ENCODE measurements at places on chromosomes 2 and 18.

GRCh38 chr18:26468931-26469340 is 79.4 kb downstream of the KCTD1 start:
- no peak for DNase-seq

GRCh38 chr2:128765811-128766210 is 447.1 kb upstream of the HS6ST1 start:
- no peak for DNase-seq

- DNase-seq = no peak
Observed at GRCh38 chr2:223943135-223943534, 2.0 kb downstream of the WDFY1 start.

DNA sequence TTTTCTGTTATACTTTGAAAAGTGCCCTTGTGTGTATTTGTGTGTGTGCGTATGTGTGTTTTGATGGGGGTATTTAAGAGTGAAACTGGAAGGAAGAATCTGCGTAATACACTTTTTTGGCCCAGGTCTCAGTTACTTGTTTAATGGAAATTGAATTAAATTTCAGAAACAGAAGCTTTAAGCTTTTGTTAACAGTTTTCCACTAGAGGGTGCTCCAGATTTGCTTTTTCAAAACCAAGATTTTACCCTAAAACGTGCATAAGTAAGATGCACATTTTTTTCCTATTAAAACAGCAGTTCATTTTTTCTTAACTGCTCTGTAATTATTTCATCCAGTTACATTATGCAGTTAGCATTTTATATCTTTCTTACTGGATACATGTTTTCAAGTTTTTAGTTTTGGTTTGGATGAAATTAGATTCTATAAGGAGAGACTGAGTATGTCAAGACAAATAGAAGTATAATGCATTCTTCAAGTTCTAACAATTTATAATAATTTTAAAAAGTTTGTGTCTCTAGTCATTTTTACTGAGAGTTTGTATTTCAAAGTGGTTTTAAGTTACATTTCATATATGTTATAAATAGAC is 97.2 kb downstream of the PIK3C3 start:
- no peak for DNase-seq

DNA sequence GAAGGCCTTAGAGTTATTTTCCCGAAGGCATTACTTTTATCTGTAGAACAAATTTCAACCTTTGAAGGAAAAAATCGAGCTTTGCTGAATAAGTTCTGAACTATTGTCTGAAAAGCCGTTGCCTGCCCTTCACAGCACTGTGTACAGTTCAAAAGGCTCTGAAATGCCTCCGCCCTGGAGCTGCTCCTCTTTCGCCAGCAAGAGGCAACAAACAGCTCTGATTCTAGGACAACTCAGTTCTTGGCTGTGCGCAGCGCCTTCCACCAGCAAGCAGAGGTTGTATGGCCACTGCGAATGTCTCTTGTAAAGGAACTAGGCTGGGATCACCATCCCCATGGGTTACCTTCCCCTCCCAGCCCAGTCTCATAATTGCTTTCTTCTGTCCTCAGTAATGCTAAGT is 308.5 kb downstream of the GBX2 start:
- DNase-seq = no peak

GRCh38 chr2:65075605-65076344 is 19.6 kb downstream of the CEP68 start:
- peak; percentile 39 for DNase-seq

DNA sequence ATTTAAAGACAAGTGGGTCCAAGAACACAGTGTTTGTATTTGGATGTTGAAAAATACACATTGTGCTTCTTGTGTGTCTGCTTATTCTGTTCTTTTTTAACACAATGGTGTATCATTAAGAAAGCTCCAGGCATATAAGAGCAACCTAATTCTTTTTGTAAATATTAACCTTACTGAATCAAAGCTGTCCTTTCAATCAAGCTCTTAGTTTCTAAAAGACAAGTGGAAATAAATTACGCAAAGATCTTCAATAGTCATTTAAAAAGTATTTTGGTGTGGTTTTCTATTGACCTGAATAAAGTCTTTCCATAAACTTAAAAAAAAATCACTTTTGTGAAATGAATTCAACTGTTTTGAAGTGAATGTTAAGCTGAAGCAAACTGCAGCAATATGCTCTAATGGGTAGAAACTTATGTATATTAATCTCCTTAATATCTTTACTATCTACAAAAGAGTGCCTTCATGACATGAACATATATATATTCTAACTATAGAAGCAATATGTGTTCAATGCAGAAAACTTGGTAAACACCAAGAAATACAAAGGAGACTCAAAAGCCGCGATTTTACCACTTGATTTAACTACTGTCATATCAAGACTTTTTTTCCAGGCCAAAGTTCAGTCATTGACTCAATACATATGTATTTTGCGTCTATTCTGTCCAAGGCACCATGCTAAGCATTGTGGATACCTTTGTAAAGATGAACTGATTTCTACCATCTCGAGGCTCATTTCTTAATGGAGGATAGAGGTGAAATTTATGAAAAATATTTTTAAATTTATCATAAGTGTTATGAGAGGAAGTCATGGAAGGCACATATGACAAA is 97.7 kb downstream of the ARHGAP15 start:
- DNase-seq = no peak

GRCh38 chr2:189719571-189719970 is 43.0 kb downstream of the OSGEPL1 start:
- DNase-seq = no peak

DNA sequence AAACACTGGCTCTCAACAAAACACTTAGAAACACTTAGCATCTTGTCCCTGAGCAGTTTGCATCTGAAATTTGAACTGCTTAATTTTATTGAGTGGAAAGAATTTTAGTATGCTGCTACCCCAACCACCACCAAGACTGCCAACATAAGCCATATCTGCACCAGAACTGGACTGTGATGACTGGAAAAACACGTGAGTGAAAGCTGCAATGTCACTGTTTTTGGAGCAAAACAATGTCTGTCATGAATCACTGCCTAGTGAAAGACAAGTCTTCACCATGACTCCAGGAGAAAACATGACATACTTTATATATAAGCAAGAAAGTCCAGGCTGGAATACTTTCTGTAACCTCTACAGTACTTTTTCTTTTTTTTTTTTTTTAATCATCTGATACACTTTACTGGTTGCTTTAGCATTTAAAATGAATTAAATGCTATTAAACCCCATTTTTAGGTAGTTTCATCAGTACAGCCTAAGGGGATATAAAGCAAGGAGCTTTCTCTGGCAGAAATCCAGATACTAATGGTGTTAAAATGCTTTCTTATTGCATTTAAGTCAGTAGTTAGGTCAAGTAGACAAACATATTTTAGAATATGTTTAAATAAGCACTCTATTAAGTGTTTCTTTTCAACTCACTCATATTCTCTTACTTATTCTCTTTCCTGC is 2129.4 kb upstream of the PIK3C3 start:
- no peak for DNase-seq

- no peak for DNase-seq
Observed at GRCh38 chr2:127463155-127463991, 45.1 kb downstream of the PROC start.

GRCh38 chr2:234952270-234953115 is 676 bp downstream of the SH3BP4 start:
- DNase-seq = peak; percentile 27

DNA sequence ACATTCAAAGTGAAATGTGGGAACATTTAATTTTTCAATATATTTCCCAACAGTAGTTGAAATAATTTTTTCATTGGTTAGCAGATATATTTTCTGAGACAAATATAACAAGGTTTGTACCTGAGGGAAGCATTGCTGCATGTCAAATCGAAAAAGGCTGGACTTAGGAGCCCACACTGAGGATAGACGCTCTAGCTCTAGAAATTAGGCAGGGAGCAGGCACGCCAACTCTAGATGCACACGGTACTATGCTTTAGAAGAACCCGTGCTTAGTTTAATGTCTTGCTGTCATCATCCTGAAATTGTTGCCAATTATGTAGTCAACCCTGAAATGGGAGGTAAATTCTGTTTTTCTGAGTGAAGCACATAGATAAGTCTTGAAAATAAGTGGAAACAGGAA is 731.1 kb upstream of the ZNF804A start:
- peak; percentile 22 for DNase-seq

DNA sequence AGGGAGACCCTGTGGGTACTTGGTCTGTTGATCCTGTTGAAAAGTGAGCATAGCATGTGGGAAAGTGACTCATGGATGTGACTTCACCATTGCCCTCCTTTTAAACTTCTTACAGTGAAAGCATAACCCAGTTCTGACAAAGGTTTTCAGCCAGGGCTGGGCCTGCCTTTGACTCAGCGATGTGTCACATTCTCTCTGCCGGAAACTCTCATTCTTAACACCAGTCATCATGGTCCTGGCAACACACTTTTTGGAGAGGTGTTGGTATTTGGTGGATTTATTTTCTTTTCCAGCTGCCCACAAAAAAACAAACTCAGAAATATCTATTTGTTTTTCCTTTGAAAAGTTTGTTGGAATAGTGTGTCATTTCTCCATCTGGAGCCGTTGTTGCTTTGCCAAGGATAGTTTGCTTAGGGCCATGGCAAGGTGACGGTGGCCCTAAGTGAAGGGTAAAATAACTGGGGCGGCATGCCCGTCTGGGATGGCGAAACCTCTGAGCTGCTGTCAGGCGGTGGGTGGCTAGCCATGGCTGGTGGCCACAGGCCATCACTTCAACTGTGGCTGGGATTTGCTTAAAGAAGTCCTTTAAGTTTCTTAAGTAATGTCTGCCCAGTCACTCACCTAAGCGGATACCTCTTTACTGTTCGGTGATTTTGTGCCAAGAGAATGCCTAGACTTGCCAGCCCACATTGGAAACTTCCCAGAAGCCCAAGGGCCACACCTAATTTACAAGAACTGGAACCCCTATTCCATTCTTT is 123.3 kb downstream of the LTBP1 start:
- DNase-seq = peak; percentile 70

GRCh38 chr2:76083248-76083647 is 372.5 kb upstream of the GCFC2 start:
- DNase-seq = no peak

- DNase-seq = no peak
Observed at GRCh38 chr2:147099845-147100244, 745.0 kb upstream of the ACVR2A start.

DNA sequence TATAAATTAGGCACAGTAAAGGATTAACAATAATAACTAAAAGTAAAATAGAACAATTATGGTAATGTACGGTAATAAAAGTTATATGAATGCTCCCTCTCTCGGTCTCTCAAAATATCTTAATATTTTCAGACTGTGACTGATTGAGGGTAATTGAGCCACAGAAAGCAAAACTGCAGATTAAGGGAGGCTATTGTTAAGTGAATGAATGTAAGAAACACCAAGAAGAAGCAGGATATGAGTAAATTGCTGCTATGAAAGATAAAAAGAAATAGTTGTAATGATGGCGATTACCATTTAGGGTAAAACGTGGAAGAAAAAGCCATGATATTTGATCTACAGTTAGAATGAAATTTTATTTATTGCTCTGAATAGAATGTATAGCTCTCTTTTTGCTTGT is 24.1 kb downstream of the GULP1 start:
- no peak for DNase-seq

DNA sequence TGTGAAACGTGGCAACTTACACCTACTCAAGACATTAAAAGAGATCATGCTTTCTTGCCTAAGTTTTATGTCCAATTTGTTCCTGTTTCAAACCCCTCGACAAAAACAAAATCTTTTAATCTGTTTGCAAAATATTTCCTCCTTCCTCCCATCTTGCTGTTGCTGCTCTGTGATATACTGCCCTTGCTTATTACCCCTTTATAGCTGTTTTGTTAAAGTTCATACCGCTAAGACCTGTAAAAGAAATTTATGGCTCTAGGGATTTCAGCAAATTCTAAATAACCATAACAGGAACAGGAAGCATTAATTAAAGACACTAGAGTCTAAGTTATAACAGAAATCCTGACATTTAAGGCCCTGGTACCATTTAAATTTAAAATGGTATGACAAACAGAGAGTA is 1268.2 kb upstream of the PIK3C3 start:
- no peak for DNase-seq

DNA sequence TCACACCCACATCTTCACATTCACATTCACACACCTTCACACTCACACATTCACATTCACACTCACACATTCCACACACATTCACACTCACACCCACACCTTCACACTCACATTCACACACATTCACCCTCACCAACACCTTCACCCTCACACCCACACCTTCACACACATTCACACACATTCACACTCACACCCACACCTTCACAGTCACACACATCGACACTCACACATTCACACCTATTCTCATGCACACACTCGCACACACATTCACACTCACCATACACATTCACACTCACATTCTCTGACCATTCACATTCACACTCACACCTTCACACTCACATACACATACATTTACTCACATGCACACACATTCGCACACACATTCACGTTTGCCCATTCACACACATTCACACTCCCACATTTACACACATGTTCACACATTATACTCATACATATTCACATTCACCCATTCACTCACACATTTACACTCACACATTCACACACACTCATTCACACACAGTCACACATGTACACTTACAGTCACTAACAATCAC is 62.7 kb downstream of the BIN1 start:
- DNase-seq = no peak

GRCh38 chr18:57975805-57976204 is 68.2 kb upstream of the NEDD4L start:
- no peak for DNase-seq

GRCh38 chr2:213199871-213200270 is 48.5 kb upstream of the IKZF2 start:
- DNase-seq = no peak

DNA sequence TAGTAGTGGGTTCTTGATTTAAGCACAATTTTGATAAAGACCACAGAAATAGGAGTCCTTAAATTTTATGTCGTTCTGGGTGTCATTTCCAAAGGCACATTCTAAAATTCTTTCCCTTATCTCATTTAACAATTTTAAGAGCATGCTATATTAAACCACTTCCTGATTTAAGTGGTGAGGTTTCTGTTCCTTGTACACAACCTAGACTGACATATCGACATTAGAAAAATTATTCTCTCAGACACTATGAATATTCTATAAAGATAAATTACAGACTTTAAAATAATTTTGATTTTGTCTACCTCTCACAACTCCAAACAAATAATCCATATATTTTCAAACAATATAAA is 923.8 kb downstream of the LRP1B start:
- no peak for DNase-seq

- no peak for DNase-seq
Observed at GRCh38 chr2:11869391-11869991, 123.1 kb downstream of the LPIN1 start.

DNA sequence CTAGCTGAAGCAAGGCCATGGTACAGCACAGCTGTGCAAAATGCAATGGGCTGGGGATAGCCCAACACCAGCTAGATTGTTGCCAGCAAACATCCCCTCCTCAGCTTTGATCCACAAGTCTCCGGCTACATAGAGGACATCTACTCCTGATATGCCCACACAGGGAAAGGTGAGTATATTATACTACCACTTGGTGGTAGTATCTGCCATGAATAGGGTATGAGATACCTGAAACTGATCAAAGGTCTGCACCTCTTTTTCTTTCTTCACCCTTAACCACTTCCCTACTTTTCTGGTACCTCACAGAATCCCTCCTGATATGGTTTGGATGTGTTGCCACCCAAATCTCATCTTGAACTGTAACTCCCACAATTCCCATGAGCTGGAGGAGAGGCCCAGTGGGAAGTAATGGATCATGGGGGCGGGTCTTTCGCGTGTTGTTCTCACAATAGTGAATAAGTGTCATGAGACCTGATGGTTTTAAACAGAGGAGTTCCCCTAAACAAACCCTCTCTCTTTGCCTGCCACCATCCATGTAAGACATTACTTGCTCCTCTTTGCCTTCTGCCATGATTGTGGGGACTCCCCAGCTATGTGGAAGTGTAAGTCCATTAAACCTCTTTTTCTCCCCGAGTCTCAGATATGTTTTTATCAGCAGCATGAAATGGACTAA is 279.6 kb downstream of the TXNL1 start:
- DNase-seq = no peak

Measured in head of caudate nucleus (tissue), 42 donors.